ENCODE measurements at places on chromosomes 2 and 18. TPM values are rescaled to one million over a fixed set of nuclear protein-coding genes. Genes with fewer than 3 reads are reported as not detected.

The RBM44 gene
- 2.1 TPM for total RNA-seq

- peaks cover 21% of the 10 kb centered on the region for H3K27me3 ChIP-seq
- no peak for ATAC-seq
- no peak overlapping the region for H3K4me3 ChIP-seq
- no peak overlapping the region for H3K27ac ChIP-seq
- no peaks in the 10 kb centered on the region for H3K36me3 ChIP-seq
Measured at GRCh38 chr2:71778936-71779773, 325.8 kb downstream of the DYSF start.

DNA sequence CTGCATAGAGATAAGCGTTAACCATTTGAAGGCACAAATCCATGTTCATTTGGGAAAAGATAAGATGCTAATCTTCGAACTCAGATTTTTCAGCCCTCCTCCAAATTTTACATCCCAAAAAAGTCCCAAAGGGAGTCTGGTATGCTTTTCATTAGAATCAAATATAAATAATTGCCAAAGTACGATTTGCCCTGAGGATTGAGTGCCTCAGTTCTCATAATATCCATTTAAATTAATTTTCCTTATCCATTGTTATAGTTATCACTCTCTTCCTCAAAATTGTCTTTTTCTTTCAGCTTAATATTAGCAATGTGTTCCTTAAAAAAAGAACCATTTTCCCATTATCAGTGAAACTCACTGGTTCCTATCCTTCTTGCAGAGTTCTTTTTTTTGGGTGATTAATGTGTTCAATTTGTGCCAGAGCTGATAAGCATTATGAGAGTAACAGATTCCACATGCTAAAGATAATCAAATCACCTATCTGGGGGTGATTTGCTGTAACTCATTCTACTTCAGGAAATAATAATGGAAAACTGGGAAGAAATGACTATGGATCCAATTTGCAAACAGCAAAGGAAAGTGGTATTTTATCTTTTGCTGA lies 686 bp downstream of the HNMT start:
- H3K27ac ChIP-seq = no peak overlapping the region
- no peaks in the 10 kb centered on the region for H3K4me1 ChIP-seq
- no peak overlapping the region for H3K4me3 ChIP-seq
- H3K36me3 ChIP-seq = no peaks in the 10 kb centered on the region

- H3K27me3 ChIP-seq = peaks cover 23% of the 10 kb centered on the region
- H3K36me3 ChIP-seq = no peaks in the 10 kb centered on the region
- H3K27ac ChIP-seq = no peak overlapping the region
- H3K4me3 ChIP-seq = no peak overlapping the region
Measured at GRCh38 chr2:44902217-44903137, 39.0 kb upstream of the SIX3 start.

DNA sequence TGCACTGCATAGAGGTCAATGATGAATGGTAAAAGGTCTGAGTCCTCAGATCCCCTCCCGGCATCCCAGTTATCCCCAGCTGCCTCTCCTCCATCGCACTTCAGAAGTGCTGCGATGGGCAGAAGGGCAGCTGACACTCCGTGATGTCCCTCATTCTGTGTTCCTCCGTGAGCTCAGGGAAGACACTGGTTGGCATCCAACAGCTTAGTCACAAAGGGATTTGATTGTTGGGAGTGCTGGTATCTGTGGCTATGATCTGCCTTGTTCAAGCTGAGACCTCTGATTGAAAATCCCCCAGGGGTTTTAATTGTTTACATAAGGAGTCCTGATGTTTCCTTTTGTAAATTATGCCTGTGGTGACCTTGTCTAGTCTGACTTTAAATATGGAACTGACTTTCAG lies 19.0 kb upstream of the SAG start:
- H3K4me3 ChIP-seq = no peak overlapping the region

GRCh38 chr2:200703127-200703925 lies 108.4 kb upstream of the BZW1 start:
- peak overlapping the region; percentile 74 for H3K4me3 ChIP-seq
- H3K36me3 ChIP-seq = peaks cover 6% of the 10 kb centered on the region
- H3K27me3 ChIP-seq = no peaks in the 10 kb centered on the region

- peaks cover 67% of the 10 kb centered on the region for H3K36me3 ChIP-seq
- ATAC-seq = no peak
- H3K27ac ChIP-seq = peak overlapping the region; percentile 41
- peaks cover 37% of the 10 kb centered on the region for H3K4me1 ChIP-seq
- H3K4me3 ChIP-seq = peak overlapping the region; percentile 69
Measured at GRCh38 chr2:230904856-230905447, 20.1 kb downstream of the GPR55 start.

DNA sequence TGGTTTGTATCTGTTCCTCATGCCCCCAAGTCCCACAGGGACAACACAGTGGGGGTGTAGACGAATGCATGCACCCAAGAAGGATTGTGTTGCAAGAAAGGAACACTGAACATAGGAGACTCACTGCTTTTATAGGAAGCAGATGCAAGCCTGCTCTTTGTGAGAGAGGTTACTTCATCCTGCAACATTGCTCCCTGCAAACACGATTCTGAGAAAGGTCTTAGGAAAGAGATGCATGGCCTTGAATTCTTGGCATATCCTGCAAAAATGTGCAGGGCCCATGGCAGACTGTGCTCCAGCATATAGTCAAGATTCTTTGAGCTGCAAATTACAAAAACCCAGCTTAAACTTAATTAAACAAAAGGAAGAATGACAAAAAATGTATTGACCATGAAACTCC lies 312.2 kb upstream of the MGAT5 start:
- H3K27me3 ChIP-seq = peaks cover 25% of the 10 kb centered on the region
- H3K27ac ChIP-seq = no peak overlapping the region
- peaks cover 3% of the 10 kb centered on the region for H3K4me1 ChIP-seq

The RGPD3 gene
- total RNA-seq = 0.26 TPM

DNA sequence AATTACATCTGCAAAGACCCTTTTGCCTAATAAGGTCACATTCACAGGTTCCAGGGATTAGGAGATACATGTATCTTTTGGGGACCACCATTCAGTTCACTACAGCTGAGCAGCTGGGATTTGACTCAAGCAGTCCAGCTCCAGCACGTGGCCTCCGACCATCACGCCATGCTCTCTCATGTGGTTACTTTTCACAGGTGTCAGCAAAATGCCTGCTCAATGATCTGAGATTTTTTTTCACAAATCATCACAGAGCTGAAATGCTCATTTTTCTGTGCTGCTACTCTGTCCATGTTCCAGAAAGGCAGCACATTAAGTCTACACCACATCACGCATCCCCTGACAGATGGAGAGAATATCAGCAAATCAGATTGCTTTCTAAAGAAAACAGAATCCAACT lies 98.5 kb upstream of the RMDN2 start:
- H3K36me3 ChIP-seq = no peaks in the 10 kb centered on the region
- H3K4me1 ChIP-seq = no peaks in the 10 kb centered on the region
- no peak overlapping the region for H3K4me3 ChIP-seq
- H3K27ac ChIP-seq = no peak overlapping the region
- ATAC-seq = no peak

DNA sequence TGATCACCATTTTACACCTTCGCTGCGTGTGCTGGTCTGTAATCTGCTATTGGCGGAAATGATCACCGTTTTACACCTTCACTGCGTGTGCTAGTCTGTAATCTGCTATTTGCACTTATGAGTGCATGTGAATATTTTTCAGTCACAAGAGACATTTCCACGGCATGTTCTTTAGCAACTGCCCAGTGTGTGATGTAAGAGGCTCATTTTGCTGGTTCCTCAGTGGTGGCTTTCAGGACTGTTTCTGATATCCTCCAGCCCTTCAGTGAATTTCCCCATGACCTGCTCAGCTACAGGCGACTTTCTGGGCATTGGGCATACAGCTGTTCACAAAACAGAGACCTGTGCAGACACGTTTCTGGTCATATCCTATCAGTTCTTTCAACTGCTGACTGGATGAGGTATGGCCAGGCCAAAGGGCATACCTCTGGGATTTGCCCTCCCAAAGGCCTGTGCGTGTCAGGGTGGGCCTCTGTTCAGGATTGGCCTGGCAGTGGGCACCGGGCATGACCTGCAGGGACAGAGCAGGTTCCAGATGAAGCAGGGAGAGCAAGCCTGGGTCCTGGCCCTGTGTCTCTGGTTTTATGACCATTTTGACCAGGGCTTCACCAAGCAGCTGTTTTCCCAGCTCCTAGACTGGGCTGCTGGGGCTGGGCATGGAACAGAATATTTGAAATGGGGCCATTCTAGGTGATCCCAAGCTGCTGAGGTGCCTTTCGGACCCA lies 521 bp upstream of the PROM2 start:
- no peak overlapping the region for H3K27ac ChIP-seq
- H3K36me3 ChIP-seq = no peaks in the 10 kb centered on the region
- no peak overlapping the region for H3K4me3 ChIP-seq
- H3K4me1 ChIP-seq = no peaks in the 10 kb centered on the region

The MLPH gene
- total RNA-seq = not detected

GRCh38 chr2:128245813-128246212 lies 72.9 kb downstream of the HS6ST1 start:
- no peaks in the 10 kb centered on the region for H3K36me3 ChIP-seq
- peaks cover 3% of the 10 kb centered on the region for H3K27me3 ChIP-seq
- H3K4me3 ChIP-seq = no peak overlapping the region
